ENCODE measurements at places on chromosomes 5 and 9.
A peak's percentile ranks its signal among the peaks of the same experiment; 100 is the strongest.

DNA sequence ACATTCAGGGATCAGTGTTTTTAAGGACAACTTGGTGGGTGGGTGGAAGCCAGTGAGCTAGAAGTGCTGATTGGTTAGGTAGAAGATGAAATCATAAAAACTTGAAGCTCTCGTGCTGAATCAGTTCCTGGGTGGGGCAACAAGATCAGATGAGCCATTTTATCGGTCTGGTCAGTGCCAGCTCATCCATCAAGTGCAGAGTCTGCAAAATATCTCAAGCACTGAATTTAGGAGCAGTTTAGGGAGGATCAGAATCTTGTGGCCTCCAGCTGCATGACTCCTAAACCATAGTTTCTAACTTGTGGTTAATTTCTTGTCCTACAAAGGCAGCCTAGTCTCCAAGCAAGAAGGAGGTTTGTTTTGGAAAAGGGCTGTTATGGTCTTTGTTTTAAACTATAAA lies 166.4 kb downstream of the FAM170A start:
- no peak for DNase-seq

GRCh38 chr9:121735793-121736770 lies 84.6 kb downstream of the DAB2IP start:
- DNase-seq: no peak

DNA sequence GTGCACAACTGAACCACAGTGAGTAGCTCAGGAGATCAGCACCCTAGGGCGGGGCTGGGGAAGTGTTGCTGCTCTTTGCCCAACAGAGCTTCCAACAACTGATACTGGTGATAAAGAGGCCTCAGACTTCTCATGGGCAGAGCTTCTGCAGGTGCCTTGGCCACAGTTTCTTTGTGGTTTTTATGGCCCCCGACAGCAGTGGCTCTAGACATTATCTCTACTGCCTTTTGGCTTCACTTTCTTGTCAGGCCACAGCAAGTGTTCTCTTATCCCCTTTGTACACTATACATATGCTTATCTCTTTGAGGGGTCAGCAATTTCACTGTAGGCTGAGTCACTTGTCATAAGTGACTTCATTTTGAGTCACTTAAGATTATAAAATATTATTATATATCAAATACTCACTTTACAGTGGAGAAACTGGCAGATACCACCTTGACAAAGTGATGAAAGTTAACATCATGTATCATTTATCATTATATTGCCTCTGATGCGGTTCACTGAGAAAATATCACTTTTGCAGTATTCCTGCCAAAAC lies 90.9 kb upstream of the COX7C start:
- DNase-seq: peak; percentile 92

DNA sequence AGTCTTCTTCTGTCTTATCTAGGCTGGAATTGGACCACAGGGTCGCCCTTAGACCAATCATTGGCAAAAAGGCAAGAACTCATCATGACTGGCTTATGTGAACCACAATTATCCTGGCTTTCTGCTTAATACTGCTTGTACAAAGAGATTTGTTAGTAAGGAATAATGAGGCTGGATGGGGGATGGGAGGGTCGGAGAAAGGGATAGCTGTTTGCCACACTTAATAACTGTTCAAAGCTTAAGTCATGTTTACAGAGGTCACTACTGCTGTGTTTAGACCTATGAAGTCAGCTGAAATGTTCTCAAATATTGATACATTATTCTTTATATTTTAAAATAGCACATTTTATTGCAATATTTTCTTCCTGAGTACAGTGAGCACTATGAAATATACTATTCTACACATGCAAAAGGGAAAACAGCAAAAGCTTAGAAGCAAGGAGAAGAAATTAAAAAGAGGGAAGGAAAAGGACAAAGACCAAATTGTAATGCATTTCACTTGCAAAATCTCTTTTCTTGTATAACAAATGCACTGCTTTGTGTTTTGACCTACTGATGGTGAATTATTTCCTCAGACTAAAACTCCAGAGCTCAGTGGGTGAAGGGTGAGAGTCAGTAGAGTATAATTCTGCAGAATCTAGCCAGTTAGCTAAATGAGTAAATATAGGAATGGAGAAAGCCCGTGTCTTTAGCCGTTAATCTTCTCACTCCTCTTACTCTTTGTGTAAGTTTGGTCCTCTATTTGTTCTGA lies 404.9 kb upstream of the ZNF608 start:
- DNase-seq: no peak

- DNase-seq: no peak
Observed at GRCh38 chr9:105401651-105402050, 46.2 kb upstream of the FSD1L start.

DNA sequence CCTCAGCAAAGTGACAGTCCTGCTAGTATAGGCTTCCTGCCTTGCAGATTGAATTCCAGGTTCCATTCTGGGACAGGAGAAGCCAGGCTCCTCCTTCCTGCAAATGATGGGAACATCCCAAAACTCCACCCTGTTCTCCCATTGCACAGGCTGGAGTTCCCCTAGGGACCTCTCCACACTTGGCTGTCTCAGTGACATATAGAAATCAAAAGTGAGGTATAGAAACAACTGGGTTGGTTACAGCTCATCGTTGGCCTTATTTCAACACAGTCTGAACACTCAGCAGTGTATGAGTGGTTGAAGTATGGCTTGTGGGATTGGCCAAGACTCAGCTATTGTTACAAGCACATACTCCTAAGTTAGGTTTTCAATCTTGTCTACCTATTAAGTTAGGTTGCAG lies 157.8 kb upstream of the FTMT start:
- DNase-seq: no peak

GRCh38 chr5:135076801-135077200 lies 42.8 kb upstream of the PITX1 start:
- no peak for DNase-seq

- DNase-seq: no peak
Observed at GRCh38 chr5:5941486-5941885, 436.9 kb downstream of the MED10 start.

GRCh38 chr9:16085167-16085726 lies 532.4 kb downstream of the CCDC171 start:
- DNase-seq: no peak

DNA sequence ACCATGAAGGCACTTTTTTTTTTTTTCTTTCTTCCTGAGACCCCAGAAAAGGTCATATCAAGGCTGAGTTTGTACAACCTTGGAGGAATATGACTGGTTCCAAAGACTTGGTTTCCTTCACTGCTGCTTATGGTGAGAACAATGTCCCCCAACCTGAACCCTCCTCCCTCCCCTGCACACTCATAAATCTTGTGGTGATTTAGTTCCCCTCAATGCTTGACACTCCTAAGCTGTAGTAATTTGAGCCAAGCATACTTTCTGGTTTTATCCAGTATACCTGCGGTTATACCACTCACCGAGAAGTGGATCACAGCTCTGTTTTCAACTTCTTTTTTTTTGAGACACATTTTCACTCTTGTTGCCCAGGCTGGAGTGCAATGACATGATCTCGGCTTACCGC lies 149.9 kb upstream of the KLF4 start:
- peak; percentile 34 for DNase-seq

DNA sequence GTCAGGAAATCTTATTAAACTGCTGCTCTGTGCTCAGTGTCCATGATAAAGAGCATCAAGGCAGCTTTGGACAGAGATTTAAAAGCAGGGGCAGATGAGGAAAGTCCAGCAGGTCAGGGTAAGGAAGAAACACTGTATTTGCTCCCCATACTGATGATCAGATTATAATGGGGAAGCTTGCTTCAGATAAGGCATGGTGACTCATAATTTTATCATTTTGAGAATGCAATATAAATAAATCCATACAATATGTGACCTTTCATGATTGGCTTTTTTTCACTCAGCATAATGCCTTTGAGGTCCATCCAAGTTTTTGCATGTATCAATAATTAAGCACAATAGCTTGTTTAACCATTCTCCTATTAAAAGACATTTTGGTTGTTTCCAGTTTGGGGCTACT lies 48.1 kb upstream of the LHFPL2 start:
- no peak for DNase-seq

- DNase-seq: no peak
Observed at GRCh38 chr5:172807766-172808311, 26.2 kb upstream of the ERGIC1 start.

- no peak for DNase-seq
Observed at GRCh38 chr5:90949469-90950358, 391.1 kb downstream of the ADGRV1 start.

- no peak for DNase-seq
Observed at GRCh38 chr5:2375291-2375690, 376.2 kb downstream of the IRX2 start.

DNA sequence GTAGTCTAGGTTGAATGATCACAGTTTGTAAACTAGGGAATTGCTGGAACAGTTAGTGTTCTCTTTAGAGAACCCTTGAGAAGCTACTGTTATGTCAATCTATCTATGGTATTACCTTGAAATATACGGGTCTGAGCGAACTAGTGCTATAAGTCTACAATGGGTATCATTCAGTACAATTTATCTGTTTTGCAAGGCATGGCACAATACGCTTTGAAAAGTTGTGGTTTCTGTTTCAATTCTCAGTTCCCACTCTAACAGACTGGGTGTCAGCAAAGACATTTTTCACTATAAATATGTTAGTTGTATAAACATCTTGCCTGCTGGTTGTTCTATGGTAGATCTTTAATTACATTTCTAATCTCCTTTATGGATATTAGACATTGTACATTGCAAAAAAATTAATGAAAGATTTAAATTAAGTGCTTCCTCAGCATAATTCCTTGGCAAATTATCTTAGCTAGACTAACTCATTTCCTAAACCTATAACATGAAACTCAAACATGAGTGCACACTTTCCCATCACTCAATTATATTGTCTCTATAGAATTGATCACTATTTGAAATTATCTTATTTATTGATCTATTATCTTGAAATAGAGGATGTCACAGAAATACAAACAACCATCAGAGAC lies 24.9 kb upstream of the SLCO6A1 start:
- peak; percentile 85 for DNase-seq

GRCh38 chr5:6711409-6712141 lies 1.7 kb upstream of the TENT4A start:
- DNase-seq: no peak

DNA sequence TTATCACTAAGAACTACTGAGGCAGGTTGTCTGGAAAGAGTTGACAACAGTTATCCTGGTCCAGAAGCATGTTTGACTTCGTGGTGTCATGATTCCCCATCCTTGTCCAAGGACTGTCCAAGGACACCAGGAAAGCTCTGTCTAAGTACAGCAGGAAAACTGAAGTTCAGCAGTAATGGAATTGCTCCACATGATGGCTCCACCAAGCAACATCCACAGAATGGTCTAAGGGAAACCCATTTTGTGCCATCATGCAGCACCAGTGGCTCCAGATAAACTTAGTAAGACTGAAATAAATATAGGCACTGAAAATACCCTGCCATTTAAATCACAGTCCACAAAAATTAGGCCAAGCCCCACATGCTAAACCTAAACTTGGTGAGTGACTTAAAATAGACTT lies 192.8 kb downstream of the CDH18 start:
- DNase-seq: no peak

- DNase-seq: no peak
Observed at GRCh38 chr5:168525856-168526255, 3.2 kb upstream of the FBLL1 start.

- DNase-seq: no peak
Observed at GRCh38 chr9:71210326-71210725, 88.9 kb upstream of the TRPM3 start.

GRCh38 chr5:65916636-65917035 lies 9.7 kb upstream of the ERBIN start:
- DNase-seq: no peak

- DNase-seq: no peak
Observed at GRCh38 chr5:159800131-159800840, 116.0 kb upstream of the ADRA1B start.

- no peak for DNase-seq
Observed at GRCh38 chr9:77514886-77515711, 133.0 kb downstream of the GNA14 start.

DNA sequence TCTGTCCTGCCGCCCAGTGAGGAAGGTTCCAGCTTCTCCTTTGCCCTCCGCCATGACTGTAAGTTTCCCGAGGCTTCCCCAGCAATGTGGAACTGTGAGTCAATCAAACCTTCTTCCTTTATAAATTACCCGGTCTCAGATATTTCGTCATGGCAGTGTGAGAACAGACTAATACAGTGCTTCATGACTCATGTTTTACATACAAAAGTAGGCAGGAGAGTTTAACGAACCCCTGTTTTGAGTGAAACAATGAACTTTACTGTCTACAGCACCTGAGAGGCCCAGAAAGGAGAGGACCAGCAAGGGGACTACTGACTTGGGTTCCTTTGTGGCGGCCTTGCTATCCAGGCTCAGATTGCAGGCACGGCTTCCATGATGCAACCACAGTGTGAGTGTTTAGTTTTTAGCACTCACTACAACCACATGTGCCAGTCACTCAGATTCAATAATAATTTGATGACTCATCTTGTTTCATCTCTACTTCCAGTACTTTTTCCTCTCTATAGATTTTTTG lies 139.1 kb upstream of the CLINT1 start:
- no peak for DNase-seq

- no peak for DNase-seq
Observed at GRCh38 chr9:95770653-95771131, 104.8 kb upstream of the ERCC6L2 start.

GRCh38 chr9:109040571-109040970 lies 27.3 kb upstream of the CTNNAL1 start:
- DNase-seq: no peak

DNA sequence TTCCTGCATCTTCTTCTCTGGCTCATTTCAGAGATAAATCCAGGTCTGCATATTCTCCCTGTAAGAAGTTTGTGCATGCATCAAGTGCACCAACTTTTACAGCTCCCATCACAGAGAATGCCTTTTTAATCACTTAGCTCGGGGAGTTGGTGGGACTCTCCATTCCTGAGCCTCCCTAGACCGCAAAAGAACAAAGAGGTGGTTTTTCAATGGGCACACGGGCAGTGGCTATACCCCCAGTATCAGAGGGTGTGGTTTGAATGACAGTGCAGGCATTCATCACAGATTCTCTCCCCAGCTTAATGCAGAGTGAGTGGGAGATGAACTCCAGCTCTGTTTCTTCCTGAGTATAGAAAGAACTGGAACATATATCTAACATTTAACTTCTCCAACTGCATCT lies 264.7 kb upstream of the NR4A3 start:
- DNase-seq: no peak

DNA sequence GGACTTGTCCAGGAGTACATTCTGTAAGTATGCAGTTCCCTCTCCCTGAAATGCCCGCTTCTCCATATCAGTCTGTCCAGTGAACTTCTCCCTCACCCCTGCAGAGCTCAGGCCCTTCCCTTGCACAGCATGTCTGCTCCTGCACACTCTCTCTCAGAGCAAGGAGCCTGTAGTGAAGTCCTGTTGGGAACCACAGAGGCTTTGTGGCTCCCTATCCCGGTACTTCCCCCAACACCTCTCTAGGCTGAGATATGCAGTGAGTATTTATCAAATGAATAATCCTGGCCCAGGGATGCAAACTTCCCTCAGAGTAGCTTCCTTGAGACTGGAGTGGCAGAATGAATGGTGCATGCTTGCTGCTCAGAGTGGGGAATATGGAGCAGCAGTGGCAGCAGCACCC lies 48.8 kb downstream of the POC5 start:
- no peak for DNase-seq

- no peak for DNase-seq
Observed at GRCh38 chr5:96756985-96757384, 50.8 kb downstream of the ERAP1 start.

- no peak for DNase-seq
Observed at GRCh38 chr5:32098890-32099310, 75.2 kb downstream of the GOLPH3 start.

Measured in MM.1S (cell line).